Activated CD8-positive, alpha-beta memory T cell treated with anti-CD3 and anti-CD28 coated beads, Interleukin-2, amount 50 U/mL, for 4 hours (primary cell): ENCODE measurements at places on chromosomes 3 and 15.

DNA sequence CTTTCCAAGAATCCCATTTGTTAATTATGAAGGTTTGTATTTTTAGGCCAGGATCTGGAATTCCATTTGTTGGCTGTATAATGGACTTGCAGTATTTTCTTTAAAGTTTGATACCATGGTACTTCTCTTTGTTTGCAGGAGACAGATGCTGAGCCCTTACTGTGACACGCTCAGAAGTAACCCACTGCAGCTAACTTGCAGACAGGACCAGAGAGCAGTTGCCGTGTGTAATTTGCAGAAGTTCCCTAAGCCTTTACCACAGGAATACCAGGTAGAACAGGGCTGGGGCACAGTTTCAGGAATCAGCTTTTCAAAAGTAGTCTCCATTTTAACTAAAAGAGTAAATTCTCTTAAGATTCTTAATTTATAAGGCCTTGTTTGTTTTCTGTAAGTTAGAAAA lies 59.1 kb downstream of the LMLN start:
- DNase-seq, result no peak

GRCh38 chr3:192259661-192260060 lies 467.7 kb downstream of the FGF12 start:
- DNase-seq, result no peak

GRCh38 chr3:120369037-120369467 lies 19.9 kb upstream of the LRRC58 start:
- DNase-seq, result no peak

DNA sequence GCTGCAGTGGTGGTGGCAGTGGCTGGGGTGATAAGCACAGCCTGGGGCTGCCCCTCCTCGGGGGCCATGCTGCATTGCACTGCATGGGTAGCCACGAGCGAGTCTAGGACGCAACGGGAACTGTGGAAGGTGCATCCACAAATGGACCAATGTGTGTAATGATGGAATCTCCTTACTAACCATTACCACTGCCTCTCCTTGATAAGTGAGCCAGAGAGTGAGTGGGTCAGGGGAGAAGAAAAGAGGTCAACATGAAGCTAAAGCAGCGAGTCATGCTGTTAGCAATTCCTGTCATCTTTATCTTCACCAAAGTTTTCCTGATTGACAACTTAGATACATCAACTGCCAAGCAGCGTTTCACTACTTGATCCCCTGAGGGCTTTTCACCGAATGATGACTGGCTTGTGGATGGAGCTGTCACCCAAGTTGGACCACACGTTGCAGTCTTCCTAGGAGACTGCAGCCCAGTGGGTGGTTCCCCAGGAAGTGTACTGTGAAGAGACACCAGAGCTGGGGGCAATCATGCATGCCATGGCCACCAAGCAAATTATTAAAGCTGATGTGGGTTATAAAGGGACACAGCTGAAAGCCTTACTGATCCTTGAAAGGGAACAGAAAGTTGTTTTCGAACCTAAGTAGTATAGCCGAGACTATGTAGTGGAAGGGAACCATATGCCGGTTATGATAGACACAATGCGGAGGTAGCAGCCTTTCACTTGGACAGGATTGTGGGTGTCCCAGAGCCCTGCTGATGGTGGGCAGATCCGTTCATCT lies 20.6 kb downstream of the SAMD7 start:
- no peak for DNase-seq
